Left colon (tissue), 2 donors: ENCODE measurements at places on chromosomes 2 and 18. TPM values are rescaled to one million over a fixed set of nuclear protein-coding genes. Genes with fewer than 3 reads are reported as not detected.
A peak's percentile ranks its signal among the peaks of the same experiment; 100 is the strongest.

DNA sequence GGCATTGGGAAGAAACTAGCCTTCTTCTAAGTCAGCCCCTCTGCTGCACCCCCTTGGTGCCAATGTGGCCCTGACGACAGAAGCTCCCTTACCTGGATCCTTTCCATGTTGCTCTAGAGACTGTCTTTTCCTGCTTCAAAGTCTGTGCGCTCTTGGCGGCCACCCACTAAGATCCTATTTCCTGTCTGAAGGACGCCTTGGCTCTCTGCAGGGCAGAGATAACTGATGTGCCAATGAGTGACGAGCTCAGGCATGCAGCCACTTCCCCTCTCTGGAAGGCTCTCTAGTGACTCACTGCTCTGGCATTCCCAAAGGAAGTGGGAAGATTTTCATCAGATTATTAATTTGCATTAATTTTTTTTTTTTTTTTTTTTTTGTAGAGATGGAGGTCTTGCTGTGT lies 273.5 kb downstream of the CDH20 start:
- peak; percentile 30 for DNase-seq

EMILIN2 gene
- total RNA-seq, result 16.3 TPM

PLCL1 gene
- 3.0 TPM for total RNA-seq

GRCh38 chr2:226114436-226114835 lies 685.2 kb downstream of the IRS1 start:
- no peak for DNase-seq

DNA sequence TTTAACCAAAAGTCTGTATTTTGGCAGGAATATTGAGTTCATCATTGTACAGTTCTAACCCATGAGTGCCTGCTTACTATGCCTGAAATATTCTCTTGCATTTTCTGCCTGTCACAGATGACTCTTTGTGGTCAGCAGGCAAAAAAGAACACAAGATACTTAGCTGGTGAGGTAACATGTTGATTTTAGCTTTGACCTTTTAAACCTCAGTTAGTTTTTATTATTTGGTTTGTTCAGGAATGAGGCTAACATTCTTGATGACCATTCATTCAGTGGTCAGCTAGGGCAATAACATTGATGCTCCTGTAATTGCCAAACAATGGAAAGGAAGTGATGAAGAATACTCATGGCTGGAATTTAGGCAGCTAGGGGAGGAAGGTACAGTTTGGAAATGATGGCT lies 491.2 kb downstream of the PIK3C3 start:
- no peak for DNase-seq

- DNase-seq, result no peak
These were observed 30.9 kb downstream of the ZNF638 start for GRCh38 chr2:71362447-71362846.

GRCh38 chr2:109440499-109441156 lies 173.1 kb downstream of the SEPTIN10 start:
- DNase-seq, result no peak

DNA sequence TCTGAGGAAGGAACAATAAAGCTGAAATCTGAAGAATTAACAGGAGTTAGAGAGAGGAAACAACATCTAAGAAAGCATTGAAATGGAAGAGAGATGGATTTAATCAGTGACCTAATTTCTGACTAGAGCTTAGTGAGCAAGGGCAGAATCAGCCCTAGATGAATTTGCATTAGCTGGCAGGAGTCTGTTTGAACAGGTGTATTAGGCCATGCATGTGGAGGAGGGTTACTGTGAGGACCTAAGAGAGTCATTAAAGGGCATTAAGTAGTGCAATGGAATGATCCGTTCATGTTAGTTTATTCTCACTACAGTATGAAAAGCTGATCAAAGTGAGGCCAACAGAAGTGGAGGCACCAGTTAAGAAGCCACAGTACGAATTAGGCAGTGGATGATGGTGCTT lies 285.3 kb downstream of the GRB14 start:
- DNase-seq, result no peak

DNA sequence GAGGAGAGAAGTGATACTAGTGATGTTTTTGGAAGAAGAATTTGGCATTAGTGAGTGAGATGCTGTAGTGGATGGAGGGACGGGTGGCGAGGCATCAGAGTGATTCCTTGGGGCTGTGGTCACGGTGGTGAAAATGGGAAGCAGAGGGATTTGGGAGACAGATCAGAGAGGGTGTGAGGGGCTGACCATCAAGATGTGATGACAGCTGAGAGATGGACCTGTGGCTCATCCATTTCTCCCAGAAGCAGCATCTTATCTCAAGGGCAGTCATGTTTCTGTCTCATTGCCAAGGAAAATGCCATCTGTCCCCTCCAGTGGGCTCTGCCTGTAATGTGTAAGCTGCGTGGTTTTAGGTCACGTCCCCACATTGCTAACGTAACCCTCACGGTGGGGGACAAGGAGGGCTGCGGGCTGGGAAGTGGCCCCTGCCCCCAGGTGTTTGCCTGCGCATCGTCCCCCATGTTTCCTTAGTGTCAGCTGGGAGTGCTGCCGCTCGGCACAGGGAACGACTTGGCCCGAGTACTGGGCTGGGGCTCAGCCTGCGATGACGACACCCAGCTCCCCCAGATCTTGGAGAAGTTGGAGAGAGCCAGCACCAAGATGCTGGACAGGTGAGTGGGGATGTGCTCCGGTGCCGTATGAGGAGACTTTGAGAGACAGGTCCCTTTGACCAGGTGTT lies 91.0 kb downstream of the DGKD start:
- no peak for DNase-seq

DNA sequence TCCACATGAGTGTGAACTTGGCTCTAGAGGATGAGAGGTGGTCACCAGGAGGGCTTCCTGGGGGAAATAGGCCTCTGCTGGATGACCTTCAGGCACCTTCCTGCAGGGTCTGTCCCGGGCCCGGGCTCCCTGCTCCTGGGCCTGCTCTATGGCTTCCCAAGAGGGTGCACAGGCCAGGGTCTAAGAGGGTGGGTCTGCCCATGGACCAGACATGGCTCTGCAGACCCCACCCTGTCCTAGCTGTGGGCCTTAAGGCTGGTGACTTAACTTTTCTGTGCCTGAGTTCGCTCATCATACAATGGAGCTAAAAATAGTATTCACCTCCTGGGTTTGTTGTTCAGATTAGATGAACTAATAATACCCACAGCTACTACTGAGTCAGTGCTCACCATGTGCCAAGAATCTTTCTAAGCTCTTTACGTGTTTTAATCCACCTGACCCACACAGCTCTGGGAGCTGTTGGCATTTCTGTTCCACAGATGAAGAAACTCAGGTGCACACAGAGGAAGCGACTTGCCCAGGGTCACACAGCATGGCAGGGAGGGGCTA lies 14.4 kb downstream of the INHBB start:
- DNase-seq, result no peak

GRCh38 chr2:133599811-133600210 lies 31.5 kb upstream of the NCKAP5 start:
- no peak for DNase-seq

DNA sequence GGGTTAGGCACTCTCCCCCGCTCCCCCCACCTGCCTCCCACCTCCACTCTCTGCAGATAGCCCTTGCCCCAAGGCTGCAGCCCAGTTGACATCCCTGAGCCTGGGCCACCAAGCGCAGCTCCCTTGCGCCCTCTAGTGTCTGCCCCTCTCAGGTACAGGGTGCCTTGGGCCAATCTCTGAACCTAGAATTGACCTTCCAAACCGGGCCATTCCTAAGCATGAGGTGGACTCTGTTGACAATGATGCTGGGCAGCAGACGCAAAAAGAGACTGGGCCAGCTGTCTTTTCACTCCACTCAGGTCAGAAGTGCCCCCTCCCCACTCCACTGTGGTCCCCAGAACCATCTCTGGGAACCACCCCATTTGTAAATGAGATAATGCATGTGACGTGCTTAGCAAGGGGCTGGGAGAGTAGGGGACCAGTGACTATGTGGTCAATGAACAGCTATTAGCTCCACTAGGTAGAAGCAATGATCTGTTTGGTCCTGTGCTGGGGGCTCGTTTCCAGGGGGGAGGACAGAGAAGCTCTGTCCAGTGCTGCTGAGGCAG lies 43.3 kb upstream of the PLB1 start:
- DNase-seq, result peak; percentile 59

- no peak for DNase-seq
These were observed 33.5 kb downstream of the PDE1A start for GRCh38 chr2:182393270-182393760.

DNA sequence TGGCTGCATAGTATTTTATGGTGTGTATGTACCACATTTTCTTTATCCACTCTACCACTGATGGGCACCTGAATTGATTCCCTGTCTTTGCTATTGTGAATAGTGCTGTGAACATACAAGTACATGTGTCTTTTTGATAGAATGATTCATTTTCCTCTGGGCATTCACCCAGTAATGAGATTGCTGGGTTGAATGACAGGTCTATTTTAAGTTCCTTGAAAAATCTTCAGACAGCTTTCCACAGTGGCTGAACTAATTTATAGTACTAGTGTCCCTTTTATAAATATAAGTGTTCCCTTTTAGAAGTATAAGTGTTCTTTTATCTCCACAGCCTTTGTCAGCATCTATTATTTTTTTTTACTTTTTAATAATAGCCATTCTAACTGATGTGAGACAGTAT lies 303.9 kb upstream of the EPHA4 start:
- DNase-seq, result no peak

GRCh38 chr18:37534627-37535026 lies 31.0 kb downstream of the CELF4 start:
- DNase-seq, result no peak

GRCh38 chr18:51543658-51544155 lies 346.2 kb upstream of the MEX3C start:
- no peak for DNase-seq

SCN7A gene
- 1.6 TPM for total RNA-seq

XDH gene
- total RNA-seq, result 75.2 TPM

DNA sequence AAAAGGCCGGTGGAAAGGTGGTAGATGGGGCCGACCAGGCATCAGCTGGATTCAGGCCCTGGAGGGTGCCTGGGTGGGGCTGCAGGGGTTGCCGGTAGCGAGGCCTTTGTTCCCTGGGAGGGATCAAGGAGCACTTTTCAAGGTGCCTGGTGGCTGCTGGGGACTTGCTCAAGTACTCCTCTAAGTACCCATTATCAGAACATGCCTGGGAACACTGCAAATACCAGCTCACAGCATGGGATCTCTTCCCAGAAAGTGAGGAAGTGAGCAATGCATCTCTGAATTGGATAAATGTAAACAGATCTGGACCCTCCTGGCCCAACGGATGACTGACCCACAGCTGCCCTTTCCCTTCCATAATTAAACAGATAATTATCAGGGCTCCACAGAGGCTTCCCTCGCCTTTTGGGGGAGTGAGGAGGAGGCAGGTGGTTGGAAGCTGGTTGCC lies 210.5 kb downstream of the SH3RF3 start:
- no peak for DNase-seq

DNA sequence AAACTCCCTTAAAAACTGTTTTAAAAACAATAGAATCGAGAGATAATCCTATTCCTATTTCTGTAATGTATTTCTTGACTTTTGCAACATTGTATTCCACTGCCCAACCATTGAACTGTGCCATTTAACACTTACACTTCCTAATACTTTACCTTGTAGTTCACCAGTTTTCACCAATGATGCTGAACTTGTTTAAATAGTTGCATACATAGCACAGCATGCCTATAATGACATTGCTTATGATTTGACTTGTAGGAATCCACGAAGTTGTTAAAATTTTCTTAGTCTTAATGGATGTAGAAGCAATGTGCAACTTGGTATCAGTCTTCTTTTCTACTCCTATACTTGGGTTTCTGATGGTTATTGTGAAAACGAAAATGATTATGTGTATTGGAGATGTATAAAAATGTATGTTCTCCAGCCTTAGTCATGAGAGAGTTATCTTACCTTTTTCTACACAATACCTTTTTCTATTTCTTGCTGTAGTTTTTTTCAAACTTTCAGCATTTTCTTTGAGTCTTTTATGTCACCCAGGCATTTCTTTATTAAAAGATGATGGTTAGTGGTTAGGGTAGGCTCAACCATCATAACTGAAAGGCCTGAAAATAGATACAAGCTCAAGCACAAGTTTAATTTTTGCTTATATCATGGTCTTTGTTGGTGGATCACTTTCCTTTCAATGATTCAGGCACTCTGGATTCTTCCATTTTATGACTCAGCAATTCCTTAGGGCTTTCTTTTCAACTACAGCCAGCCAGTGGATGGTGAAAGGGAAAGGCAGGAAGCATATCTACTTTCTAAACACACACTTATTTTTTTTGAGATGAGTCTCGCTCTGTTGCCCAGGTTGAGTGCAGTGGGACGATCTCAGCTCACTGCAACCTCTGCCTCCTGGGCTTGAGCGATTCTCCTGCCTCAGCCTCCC lies 9.4 kb downstream of the GPD2 start:
- DNase-seq, result no peak

DNA sequence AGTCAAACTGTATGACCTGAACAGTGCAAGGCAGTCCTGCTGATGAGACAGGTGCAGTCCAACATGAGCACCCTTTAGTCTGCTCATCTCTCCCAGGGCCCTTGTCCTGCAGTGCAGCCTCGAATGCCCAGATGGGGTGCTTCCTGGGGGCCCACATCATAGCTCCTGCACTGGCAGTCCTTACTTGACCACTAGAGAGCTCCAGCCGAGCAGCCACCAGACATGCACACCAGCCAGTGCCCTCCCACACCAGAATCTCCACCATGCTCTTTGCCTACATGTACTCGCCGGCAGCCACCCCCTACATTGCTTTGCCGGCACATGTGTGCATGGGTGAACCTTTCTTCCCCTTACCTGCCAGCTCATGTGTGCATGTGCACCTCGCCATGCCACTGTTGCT lies 188.8 kb upstream of the GULP1 start:
- DNase-seq, result no peak

BMP10 gene
- not detected for total RNA-seq
